ENCODE measurements at places on chromosomes 2 and 18. TPM values are rescaled to one million over a fixed set of nuclear protein-coding genes. Genes with fewer than 3 reads are reported as not detected.

RAB11FIP5 gene
- 31.8 TPM for total RNA-seq

SERPINB13 gene
- total RNA-seq = not detected

SERPINB2 gene
- not detected for total RNA-seq

GKN1 gene
- total RNA-seq = not detected

CYS1 gene
- total RNA-seq = 4.1 TPM

ALPP gene
- not detected for total RNA-seq

SPATA3 gene
- total RNA-seq = not detected

ZNF396 gene
- total RNA-seq = 1.0 TPM

LBX2 gene
- total RNA-seq = 1.0 TPM

CD207 gene
- not detected for total RNA-seq

SERPINB8 gene
- 3.5 TPM for total RNA-seq

LIMS2 gene
- total RNA-seq = 157 TPM

MERTK gene
- total RNA-seq = 11.8 TPM

SCN3A gene
- total RNA-seq = 1.1 TPM

MEP1B gene
- not detected for total RNA-seq

CFC1 gene
- 0.76 TPM for total RNA-seq

MRO gene
- total RNA-seq = 5.1 TPM

SERPINB3 gene
- not detected for total RNA-seq

PROKR1 gene
- total RNA-seq = 0.12 TPM

CSRNP3 gene
- total RNA-seq = 4.7 TPM

TMEM163 gene
- 3.5 TPM for total RNA-seq

PFN4 gene
- total RNA-seq = 1.1 TPM

HNMT gene
- total RNA-seq = 19.0 TPM

IL36B gene
- not detected for total RNA-seq

GRB14 gene
- total RNA-seq = 14.8 TPM

VIT gene
- 12.4 TPM for total RNA-seq

SPRED2 gene
- 26.4 TPM for total RNA-seq
